NCI-H526 treated with DMSO at 0.1 percent for 48 hours (cell line): ENCODE measurements at places on chromosomes 12 and 14.

DNA sequence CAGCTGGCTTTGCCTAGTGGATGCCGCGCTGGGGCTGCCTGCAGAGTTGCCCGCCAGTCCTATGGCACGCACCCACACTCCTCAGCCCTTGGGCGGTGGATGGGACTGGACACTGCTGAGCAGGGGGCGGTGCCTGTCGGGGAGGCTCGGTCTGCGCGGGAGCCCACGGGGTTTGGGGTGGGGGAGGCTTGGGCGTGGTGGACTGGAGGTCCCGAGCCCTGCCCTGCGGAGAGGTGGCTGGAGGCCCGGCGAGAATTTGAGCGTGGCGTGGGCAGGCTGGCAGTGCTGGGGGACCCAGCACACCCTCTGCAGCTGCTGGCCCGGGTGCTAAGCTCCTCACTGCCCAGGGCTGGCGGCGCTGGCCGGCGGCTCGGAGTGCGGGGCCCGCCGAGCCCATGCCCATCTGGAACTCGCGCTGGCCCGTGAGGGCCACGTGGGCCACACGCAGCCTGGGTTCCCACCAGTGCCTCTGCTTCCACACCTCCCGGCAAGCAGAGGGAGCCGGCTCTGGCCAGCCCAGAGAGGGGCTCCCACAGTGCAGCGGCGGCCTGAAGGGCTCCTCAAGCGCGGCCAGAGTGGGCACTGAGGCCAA lies 68.1 kb downstream of the ETNK1 start:
- no peak for DNase-seq

DNA sequence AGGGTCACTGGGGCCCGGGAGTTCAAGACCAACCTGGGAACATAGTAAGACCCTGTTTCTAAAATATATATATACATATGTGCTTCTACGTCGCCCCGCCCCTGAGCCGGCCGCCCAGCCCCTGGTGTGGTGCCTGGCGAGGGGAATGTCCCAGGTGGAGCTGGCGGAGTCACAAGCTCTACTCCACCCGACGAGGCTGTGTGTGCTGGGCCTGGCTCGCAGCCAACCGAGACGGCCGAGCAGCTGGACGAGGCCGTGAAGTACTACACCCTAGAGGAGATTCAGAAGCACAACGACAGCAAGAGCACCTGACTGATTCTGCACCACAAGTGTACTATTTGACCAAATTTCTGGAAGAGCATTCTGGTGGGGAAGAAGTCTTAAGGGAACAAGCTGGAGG lies 22.1 kb upstream of the ITPK1 start:
- no peak for DNase-seq

DNA sequence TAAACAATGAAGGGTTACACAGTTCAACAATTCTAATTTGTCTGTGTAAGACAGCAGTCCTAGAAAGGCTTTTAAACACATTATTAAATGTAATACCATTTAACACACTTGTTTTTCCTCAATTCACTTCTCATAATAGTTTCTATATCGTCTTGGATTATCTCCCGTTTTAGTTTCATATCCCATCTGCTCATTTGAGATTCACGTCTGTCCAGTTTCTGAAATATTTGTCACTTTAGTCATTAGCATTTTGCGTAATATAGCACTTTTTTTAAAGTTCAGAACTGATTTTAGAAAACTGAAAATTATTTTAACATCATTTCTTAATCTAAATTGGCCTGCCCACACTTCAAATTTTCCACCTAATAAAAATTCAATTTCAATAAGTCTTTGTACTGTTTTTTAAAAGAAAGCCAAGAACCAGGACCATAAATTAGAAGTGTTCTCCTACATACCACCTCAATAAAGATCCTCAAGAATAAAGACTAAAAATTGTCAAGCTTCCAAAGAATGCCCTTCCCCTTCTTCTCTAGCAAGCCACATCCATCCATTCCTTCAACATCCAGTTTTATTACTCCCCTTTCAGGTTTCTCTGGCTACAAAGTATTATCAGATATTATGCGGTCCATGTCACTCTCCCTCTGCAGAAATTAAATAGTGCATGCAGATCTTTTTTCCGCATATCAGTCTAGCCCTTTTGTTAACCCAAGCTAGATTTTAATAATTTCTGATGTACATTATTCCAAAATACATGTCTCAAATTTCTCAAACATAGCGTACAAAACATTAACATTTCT lies 11.9 kb downstream of the MED13L start:
- no peak for DNase-seq

- DNase-seq, result no peak
These were observed 54.1 kb upstream of the ARHGAP5 start for GRCh38 chr14:32022938-32023466.

GRCh38 chr14:50366589-50366988 lies 30.1 kb downstream of the CDKL1 start:
- DNase-seq, result no peak

GRCh38 chr12:64824130-64824499 lies 332 bp upstream of the TBC1D30 start:
- no peak for DNase-seq

- DNase-seq, result no peak
These were observed 11.7 kb downstream of the SSH1 start for GRCh38 chr12:108845696-108846095.

GRCh38 chr12:175250-175649 lies 38.7 kb downstream of the SLC6A12 start:
- no peak for DNase-seq

GRCh38 chr12:559906-560455 lies 100.2 kb downstream of the B4GALNT3 start:
- DNase-seq, result no peak

DNA sequence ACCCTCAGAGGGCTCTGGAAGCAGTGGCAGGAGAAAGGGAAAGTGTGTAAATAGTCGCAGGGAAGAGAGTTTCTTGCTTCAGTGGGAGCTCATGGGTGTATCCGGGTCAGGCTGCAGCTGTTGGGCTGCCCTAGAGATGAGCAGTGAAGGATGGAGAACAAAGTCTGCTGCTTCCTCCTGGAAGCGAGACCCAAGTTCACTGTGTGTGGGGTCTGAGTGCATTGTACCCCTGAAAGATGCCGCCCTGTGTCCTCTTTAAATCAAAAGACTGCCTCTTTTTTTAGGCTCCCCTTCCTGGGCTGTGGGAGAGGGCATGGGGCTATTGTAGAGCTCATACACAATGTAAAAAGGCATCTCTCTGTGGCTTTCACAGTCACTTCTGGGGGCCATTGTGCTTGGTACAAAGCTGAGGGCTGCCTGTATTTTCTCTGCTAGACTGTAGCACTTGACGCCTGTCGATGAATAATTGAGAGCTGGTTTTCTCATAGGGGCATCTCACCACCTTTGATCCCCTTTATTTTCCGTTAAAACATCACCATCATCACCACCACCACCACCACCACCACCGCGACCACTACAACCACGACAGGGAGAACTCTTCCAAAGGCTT lies 16.7 kb downstream of the CHST11 start:
- no peak for DNase-seq

DNA sequence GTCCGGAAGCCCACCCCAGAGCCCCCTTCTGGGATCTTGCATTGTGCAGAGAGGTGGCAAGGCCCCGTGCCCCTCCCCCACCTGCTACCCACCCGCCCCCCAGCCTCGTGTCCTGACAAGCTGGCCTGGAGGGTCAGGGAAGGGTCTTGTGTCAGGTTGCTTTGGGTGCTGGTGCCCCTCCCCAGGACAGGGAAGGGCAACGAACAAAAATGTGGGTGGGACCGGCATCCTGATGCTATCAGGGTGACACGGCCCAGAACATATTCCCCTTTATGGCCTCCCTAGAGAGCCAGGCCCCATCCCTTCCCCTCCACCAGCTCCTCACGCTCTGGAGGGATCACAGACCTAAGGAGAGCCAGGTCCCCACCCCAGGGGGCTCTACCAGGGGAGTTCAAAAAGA lies 38.7 kb upstream of the TMEM179 start:
- DNase-seq, result no peak

DNA sequence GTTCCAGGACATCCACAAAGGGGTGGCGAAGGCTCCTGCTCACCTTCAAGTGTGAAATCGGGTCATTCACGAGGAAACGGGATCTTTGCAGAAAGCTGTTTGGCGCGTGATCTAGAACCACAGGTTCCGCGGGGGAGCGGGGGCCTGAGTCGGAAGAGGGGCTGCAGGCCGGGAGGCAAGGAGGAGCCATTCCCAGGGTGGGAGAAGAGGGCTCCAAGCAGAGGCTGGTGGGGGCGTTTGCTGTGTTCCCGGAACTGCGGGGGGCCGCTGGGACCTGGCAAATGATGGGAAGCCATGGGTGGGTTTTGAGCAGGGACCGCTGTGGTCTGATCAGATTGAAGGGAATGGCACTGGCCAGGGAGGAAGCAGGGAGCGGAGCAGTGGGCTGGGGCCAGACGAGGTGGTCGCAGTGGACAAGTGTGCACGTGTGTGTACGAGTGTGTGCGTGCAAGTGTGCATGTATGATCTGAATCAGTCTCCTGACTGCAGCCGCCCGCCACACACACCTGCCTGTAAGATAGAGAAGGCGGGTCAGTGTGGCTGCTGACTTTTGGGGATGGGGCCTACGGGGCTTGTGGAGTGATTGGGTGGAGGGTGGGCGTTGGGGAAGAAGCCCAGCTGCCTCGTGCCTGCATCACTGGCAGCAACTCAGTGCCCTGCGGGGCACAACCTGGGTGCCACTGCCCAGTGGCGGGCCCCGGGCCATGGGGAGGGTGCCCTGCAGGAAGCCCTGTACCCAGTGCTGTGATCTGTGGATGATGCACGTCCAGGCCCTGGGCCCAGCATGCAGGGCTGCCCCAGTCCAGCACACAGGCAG lies 141.9 kb downstream of the KIF26A start:
- no peak for DNase-seq
